Sigmoid colon (tissue), 7 donors: ENCODE measurements at places on chromosomes 11 and 22. TPM values are rescaled to one million over a fixed set of nuclear protein-coding genes. Genes with fewer than 3 reads are reported as not detected.

Gene UBQLN3
- total RNA-seq, result 0.71 TPM

DNA sequence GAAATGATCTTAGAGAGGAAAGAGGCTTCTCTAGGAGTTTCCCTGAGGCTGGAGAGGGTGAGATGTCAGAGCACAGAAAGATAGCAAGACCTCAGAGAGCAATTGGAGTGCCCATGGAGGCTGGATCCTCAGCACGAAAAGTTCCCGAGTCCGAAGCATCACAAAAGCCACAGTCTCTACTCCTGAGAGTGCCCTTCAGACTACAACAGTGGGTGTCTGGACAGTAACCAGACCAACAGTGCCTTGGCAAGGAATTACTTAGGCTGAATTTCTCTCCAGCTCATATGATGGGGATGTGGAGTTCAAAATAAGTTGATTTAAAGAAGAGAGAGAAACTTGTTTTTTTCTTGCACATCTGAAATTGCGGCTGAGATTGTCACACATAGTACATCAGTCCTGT is 31.9 kb upstream of the PSMA1 start:
- DNase-seq, result no peak

DNA sequence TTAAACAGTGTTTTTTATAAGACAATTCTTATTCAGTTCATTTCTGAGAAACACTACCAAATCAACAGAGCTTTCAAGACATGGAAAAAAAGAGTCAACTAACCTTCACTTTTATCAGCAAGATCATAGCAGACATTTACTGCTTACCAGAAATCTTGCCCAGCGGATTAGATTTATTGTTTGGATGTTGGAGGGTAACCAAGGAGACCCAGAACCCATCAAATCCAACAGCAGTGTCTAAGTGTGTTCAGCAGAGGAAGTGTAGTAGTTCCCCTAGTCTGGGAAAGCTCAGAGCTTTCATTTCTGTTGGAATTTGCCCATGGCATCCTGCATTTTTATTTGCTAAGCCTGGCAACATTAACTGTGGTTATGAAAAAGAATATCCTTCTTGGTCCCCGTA is 2.4 kb upstream of the PGM2L1 start:
- no peak for DNase-seq

GRCh38 chr11:77487790-77488189 is 13.9 kb upstream of the PAK1 start:
- DNase-seq, result no peak

Gene PPP1R14B
- 66.6 TPM for total RNA-seq

DNA sequence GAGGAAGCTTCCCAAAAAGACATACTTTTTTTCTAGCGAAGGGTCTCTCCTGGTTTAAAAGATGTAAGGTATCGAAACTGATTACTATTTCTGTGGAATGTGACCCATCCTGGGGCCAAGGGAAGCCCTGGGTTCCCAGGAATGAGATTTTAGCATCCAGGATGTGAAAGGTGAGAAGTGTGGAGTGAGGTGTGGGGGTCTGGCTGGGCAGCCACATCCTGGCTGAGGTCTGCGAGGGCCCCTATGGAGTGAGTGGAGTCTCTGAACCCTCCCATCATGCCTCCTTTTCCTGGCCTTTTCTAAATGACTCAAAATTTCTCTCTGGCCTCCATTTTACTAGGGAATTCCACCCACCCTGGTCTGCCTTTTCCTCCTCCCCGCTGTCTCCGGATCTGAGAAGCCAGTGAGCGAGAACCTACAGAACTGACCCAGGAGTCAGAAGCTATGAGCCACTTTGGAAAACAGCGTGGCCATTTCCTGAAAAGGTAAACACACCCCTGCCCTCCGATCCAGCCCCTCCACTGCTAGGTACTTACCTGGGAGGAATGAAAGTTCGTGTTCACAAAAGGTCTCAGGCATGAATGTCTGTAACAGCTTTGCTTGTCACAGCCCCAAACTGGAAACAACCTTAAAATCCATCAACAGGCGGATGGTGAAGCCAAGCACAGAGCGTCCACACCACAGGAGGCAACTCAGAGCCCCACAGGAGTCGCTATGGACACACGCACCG is 27.7 kb upstream of the SHANK2 start:
- DNase-seq, result peak; percentile 40

DNA sequence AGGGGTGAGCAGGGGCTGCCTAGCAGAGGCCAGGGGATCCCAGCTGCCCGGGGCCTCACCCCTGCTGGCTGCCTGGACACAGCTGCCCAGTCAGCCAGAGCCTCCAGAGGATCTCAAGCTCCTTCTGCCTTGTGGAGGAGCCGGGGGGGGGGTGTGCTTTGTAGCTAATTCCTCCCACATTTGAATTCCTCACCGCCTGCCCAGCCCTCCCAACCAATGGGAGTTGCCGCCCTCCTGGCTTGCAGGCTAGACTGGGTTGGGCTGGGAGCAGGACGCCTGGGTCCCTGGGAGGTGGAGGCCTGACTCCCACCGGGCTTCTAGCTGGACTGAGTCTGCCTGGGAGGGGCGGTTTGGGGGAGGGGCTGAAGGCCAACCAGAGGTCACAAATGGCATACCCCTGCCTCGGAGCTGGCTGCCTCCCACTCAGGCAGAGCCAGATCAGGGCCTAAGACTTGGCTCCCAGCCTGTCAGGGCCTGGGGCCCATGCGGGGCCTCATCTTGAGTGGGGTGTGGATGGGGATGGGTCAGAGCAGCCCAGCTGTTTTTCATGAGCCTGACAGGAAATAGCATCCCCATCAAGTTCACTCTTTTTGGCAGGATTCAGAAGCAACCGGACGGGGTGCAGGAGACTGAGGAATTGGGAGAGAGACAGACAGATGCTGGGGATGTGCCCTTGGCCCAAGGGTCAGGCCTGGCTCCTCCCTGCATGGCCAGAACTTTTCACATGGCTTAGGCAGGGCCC is 29.2 kb upstream of the PDE2A start:
- peak; percentile 84 for DNase-seq

Gene MEI1
- total RNA-seq, result 1.2 TPM

Gene IZUMO1R
- total RNA-seq, result not detected

DNA sequence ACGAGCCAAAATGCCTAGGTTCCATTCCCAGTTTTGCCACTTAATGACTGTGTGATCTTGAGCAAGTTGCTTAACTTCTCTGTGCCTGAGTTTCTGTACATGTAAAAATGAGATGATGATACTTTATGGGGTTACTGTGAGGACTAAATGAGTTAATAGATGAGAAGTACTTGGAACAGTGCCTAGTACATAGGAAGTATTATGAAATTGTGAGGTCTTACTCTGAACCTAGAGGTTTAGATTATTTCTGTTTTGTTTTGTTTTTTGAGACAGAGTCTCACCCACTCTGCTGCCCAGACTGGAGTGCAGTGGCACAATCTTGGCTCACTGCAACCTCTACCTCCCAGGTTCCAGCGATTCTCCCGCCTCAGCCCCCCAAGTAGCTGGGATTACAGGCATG is 227.0 kb upstream of the POU2AF2 start:
- DNase-seq, result no peak

GRCh38 chr11:16977136-16977993 is 36.8 kb downstream of the PLEKHA7 start:
- no peak for DNase-seq

DNA sequence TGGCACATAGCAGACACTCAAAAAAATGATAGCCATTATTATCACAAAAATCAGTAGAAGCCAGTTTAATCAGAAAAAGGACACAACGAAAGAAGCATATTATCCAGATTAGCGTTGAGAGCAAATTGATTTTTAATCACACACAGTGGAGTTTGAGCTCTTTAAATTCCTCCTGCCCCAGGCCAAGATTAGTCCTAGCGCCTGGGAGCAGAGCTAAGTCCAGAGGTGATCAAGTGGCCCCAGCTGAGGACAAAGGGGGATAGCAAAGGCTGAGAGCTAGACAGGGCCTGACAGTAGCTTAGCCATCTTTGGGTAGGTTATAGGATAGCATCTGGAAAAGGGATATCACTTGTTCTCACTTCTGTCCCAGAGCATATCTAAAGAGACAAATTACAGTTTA is 133.6 kb downstream of the NXPE2 start:
- DNase-seq, result no peak

- no peak for DNase-seq
Measured at GRCh38 chr11:92393218-92393617, 168.6 kb downstream of the FAT3 start.

Gene TIMP3
- total RNA-seq, result 120 TPM
